ENCODE measurements at places on chromosomes 1 and 21.

DNA sequence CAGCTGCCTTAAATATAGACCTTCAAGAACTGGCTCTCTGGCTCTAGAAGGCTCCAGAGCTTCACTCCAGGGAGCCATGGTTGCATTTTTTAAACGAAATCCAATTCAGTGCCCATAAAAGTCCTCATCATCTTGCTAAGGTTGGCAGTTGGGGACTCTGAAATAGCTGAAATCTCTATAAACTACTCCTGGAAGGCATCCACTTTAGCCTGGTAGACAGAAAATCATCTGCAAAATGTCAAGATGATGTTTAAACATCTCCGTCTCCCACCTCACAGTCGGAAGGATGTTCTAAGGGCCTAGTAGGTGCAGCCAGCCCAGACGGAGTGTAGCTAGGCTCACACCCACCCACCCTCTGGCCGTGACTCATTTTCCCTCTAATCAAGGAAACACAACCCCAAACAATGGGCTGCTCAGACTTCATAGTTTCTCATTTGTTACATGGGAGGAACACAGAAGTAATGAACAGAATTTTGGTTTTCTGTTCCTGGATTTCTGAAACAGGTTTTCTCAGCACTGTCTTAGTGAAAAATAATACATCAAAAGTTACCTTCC lies 235.4 kb upstream of the KAZN start:
- no peak for DNase-seq

DNA sequence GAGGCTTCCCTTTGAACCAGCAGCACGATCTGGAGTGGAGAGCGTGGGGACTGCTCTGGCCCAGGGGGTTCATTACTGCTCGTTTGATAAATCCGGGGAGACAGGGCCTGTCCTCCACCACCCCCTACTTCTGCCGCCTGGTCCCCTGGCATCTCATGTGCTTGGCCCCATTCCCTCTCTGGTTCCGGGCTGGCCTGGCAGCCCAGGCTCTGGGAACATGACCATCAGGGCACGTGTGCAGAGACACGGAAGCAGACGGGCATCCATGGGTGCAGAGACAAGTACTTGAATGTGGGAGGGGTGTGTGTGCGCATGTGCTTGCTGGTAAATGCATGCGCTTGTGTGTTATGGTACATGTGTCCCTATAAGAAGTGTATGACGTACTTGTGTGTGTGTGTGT lies 75.5 kb downstream of the KIRREL1 start:
- no peak for DNase-seq

DNA sequence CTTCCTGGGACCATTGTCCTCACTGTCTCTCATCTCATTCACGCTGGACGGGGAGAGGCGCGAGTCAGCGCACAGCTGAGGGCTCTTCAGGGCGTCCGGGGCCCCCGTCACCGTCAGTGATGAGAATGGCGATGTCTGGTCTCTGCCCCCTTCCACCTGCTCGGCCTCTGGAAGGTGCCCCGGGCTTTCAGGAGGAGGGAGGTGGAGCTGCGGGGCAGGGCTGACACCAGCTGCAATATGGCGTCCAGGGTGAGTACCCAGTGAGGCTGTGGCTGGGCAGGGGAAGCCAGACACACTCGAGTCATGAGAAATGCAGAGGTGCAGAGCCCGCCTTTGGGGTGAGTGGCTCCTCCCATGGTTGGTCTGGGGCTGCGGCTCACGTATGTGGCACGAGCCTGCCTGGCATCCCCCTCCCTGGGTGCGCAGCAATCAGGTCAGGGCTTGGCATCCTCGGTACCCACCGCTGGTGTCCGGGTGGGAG lies 15.1 kb downstream of the MORN1 start:
- no peak for DNase-seq

DNA sequence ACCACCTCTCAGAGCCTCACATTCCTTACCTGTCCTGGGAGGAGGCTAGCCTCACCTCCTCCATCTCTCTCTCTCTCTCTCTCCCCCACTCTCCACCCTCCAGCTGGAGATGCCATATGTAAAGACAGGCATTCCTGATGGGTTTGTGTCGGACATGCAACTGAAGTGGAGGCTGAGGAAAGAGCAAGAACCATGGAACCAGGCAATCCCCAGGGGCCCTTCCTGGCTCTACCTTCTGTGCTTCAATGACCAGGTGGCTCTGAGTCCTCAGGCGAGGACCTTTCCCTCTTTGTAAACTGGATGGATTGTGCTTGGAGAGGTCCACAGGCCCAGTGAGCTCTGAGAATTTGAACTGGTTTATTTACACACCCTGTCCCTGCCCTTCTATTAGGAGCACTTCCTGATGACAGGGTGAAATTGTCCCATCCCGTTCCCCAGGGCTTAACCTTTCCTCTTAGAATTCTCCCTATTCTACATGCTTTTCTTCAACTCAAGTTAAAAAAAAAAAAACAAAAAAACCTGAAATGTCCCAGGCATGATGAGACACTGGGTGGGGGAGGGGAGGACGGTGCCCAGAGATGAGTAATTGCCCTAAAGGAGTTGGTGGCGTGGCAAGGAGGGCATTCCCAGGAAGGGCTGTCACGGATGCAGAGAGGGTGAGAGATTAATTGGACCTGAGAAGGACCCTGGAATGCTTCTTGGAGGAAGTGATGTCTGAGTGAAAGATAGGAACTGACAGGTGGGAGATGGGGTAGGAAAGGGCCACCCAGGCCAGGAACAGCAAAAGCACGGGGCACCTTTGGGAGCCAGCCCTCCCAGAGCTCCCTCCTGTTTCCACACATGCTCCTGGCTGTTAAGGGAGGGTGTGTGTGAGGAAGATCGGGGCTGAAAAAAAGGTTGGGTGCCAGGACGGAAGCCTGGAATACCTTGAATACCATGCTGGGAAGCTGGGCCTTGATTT lies 50.2 kb upstream of the WASF2 start:
- no peak for DNase-seq

DNA sequence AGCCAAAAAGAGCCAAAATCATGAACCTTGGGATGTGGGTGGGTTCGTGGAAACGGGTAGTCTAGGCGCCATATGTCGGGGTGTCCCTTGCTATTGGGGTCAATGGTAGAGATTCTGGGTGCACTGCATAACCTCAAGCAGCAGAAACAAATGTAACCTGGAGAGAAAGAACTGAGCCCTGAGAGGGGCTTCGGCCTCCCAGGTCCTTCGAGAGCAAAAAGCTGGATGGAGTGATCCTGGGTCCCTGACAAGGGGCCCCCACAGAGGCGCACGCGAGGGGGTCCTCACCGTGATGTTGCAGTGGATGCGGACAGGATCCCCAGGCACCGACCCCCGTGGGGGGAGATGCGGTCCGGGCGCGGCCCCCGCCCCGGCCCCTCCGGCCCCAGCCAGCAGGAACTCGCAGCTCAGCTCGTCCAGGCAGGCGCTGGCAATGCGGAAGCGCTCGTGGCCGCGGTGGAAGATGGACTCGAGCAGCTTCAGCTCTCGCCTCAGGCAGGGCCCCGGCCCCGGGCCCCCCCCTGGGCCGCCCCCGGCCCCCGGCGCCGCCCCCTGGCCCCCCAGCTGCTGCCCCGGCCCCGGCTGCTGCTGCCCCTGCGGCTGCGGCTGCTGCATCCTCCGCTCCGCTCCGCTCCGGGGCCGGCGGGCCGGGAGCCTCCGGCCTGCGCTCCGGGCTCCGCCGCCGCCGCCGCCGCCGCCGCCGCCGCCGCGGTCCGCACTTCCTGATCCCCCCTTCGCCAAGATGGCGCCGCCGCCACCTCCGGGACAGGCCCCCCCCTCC lies at the start of gene UBE2Q1:
UBE2Q1 (minus strand) TSS at position 724 of the 781 bp plus-strand sequence; CDS start at position 615, 109 bp downstream.
- peak; percentile 63 for DNase-seq

Data from activated naive CD8-positive, alpha-beta T cell treated with anti-CD3 and anti-CD28 coated beads, Interleukin-2, amount 10 ng/mL, durations not matched to agents 7 days and 5 days (primary cell).